ENCODE measurements at places on chromosomes 6 and 20. TPM values are rescaled to one million over a fixed set of nuclear protein-coding genes. Genes with fewer than 3 reads are reported as not detected.

The ADGRF5 gene
- 8.0 TPM for total RNA-seq

The RAET1L gene
- not detected for total RNA-seq

DNA sequence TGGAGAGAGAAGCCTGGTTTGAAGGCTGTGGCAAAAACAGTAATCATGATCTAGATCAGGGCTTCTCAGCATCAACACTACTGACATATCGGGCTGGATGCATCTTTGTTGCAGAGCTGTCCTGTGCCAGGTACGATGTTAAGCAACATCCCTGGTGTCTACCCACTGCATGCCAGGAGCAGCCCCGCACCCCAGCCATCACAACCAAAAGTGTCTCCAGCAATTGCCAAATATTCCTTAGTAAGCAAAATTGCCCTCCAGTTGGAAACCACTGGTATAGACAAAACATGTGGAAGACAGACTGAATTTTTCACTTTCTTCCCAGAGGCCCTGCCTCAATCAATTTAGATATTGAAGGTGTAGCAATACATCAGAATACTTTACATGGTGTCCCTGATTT is 147.6 kb upstream of the NRN1 start:
- no peak for DNase-seq

GRCh38 chr6:149586149-149586548 is 20.0 kb downstream of the GINM1 start:
- DNase-seq: no peak

DNA sequence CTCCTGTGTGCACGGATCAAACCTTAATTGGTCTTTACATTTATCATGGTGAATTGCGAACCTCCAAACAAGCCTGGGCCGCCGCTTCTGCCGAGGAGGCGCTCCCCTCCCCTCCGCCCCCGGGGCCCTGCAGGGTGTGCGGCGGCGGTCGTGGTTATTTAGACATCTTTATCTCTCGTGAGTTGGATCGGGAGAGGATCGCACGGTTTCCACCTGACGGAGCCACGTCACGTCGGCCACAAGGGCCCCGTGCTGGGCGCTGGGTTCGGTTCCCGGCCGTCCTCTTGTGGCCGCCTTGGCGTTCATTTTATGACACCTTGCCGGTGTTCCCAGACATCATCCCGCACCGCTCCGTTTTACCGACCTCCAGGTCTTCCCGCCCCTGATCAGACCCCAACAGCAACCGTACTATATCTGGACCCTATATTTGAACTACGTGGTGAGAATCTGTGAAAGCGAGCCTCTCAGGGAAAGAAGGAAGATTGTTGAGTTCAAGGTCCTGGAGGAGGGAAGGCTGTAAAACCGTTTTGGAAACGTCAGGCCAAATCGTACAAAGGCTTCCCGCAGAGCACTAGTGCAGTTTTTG is 1.3 kb upstream of the CNR1 start:
- DNase-seq: peak; percentile 48

DNA sequence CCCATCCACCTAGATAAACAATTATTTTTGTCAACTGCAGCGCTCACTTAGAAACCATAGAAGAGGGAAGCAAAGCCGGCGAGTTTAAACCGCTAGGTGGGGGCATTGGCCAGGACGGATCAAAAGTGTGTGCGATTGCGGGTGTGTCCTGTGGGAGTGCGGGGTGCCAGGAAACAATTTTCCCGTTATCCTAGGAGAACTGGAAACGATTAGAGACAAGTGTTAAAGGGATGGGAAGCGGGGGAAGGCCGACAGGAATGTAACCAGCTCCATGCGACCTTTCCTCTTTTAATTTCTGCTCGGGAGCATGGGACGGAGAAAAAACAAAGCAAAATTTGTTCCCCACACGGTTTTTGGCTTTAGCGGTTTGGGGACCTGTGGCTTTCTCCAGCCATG is 2.8 kb upstream of the HTR1B start:
- no peak for DNase-seq

DNA sequence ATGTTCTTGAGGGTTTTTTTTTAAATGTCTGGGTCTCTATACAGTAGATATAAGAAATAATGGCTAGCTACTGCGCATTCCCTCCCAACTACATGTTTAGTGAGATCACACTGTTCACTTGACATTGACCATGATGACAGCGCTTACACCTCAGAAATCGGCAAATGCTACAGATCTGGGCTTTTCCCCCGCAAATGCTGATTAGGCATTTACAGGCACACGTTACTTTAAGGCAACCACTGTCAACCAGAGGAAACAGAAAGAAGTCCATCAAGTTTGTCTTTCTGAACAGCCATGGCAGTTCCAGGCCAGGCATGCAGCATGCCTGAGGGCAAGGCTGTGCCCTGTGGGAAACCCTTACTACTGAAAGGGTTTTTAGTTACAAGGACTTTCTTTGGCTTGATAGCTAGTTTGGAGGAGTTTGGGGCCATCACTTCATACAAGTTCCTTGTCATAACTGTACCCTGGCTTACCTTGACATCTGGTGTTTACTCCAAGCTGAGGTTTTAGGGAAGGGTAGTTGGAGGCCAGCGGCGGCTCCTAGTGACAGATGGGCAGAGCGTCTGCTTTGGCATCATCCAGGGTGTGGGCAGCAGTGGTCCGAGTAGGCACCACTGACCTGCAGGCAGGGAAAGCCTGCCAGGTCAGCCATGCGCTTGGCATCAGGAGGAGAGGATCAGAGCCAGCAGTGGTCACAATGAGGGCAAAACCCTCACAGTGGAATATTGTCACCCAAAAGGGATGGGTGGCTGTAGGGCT is 43.0 kb downstream of the CFAP61 start:
- DNase-seq: peak; percentile 31

GRCh38 chr20:25061103-25061799 is 3.3 kb upstream of the ACSS1 start:
- DNase-seq: no peak

DNA sequence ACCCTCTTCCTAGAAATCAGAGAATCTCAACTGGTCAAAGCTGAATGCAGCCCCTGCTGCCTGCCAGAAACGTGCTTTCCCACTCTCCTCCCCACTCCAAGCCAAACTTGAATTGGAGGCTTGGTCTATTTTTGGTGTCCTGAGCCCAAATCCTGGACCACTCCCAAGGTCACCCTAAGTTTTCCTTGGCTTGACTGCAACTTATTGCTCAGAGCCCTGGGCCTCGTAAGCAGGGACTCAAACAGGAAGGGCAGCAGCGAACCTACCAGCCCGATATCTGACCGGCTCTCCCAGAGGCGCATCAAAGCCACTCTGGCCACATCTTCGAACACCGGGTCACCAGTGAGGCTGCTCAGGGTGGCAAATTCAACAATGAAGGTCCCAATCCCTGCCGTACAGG is 12.7 kb downstream of the EDEM2 start:
- no peak for DNase-seq

The CAP2 gene
- 13.8 TPM for total RNA-seq

GRCh38 chr6:73506246-73506645 is 14.6 kb downstream of the EEF1A1 start:
- no peak for DNase-seq

The CST4 gene
- not detected for total RNA-seq

DNA sequence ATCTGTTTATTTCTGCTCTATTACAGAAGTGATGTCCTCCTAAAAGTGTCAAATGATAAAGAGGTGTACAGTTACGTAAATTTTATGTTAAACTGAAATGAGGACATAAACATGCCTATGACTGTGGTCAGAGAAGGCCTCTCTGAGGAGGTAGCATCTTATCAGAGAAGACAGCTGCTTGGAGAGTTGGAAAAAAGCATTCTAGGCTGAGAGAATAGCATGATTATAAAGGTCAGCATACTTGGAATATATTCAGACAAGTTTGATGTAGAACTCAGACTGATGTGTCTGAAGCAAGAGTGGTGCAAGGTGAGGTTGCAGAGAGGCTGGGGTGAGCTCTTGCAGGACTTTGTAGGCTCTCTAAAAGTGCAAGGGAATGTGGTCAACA is 3.1 kb upstream of the PCNA start:
- no peak for DNase-seq

DNA sequence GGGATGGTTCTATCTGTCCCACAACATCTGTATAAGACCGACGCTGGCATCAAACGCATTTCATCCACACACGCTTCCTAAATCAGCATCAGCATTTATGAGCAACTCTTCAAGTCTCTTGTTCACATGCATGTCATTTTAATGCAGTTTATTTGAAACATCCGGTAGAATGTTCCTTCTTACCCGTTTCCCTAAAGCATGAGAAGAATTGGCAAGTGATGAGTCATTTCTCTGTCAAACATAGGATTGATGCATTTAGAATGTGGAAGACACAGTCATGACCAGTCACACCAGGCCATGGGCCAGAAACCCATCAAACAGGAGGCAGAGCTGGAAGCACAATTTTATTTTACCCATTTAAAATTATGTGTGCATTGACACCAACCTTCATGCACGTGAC is 122.8 kb downstream of the UST start:
- DNase-seq: no peak

DNA sequence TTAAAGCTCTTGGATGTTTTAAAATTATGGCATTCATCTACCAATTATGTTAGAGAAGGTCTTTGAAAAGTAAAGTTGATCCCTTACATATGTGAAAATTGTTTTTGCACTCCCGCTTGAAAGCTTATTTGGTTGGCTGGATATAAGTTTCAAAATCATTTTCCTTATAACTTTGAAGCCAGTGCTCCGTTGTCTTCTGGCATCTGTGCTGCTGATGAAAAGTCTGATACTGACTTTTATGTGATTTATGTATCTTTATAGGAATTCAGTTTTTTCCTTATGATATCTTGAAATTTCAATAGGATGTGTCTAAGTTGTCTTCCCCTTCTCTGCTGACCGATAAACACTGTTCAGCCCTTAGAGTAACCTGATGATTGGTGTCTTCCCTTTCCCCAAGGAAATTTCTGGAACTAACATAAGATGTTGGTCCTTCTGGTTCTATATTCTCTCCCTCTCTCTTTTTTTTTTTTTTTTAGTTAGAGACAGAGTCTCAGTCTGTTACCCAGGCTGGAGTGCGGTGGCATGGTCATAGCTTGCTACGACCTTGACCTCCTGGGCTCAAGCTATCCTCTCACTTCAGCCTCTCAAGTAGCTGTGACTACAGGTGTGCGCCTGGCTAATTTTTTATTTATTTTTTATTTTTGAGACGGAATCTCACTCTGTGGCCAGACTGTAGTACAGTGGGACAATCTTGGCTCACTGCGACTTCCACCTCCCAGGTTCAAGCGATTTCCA is 12.7 kb downstream of the PANK2 start:
- DNase-seq: no peak

- DNase-seq: no peak
Observed at GRCh38 chr6:169213814-169214520, 39.7 kb downstream of the THBS2 start.

The PTK6 gene
- total RNA-seq: not detected

The TSBP1 gene
- total RNA-seq: not detected

DNA sequence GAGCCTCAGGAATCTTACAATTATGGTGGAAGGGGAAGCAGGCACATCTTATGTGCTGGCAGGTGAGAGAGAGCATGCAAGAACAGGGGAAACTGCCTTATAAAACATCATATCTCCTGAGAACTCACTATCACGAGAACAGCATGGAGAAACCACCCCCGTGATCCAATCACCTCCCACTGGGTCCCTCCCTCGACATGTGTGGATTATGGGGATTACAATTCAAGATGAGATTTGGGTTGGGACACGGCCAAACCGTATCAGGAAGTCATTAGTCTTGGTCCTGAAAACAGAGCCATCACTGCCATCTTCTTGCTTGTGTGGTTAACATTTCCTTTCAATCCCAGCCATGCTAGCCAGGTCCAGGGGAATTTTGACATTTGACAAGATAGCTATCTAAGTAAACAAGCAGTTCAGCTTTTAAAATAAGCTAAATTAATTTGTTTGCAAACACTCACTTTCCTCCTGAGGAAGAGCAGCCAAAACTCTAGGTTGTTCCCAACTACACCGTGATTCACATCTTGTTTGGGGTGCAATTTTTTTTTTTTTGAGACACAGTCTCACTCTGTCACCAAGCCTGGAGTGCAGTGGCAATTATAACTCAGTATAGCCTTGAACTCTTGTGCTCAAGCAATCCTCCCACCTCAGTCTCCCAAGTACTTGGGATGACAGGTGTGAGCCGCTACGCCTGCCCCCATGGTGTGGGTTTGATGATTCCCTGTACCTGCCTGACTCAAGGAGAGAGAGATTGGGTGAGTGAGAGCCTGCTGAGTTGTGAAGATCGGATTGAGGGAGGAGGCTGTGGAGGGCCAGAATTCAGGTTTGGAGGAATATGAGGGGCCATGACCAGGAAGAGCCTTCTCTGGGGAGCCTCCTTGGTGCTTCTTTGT is 13.0 kb upstream of the PPP1R14C start:
- no peak for DNase-seq

The SLC17A5 gene
- total RNA-seq: 19.1 TPM

- no peak for DNase-seq
Observed at GRCh38 chr20:16486532-16486931, 86.7 kb downstream of the KIF16B start.

The PERP gene
- total RNA-seq: 1.4 TPM

The TAAR1 gene
- not detected for total RNA-seq

- no peak for DNase-seq
Observed at GRCh38 chr6:37221585-37222124, 35.9 kb upstream of the TBC1D22B start.

DNA sequence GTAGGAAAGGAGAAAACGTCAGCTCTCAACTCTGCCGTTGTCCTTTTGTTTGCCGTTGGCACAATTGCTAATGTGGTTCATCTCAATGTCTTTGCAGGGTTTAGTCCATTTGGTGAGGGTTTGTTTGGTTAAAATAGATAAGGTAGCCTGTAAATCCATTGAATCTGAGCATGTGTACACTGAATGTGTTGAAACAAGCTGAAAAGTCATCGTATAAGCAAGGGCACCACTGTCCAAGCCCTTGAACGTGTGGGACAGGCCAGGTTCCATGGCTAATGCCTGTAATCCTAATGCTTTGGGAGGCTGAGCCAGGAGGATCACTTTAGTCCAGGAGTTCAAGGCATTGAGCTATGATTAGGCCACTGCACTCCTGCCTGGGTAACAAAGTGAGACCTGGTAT is 224.7 kb upstream of the PLCB4 start:
- no peak for DNase-seq

- DNase-seq: no peak
Observed at GRCh38 chr6:30862156-30862875, 22.0 kb upstream of the DDR1 start.

The HLA-DOA gene
- 1.1 TPM for total RNA-seq

The PPIL4 gene
- 33.9 TPM for total RNA-seq

The MEP1A gene
- total RNA-seq: 0.09 TPM

DNA sequence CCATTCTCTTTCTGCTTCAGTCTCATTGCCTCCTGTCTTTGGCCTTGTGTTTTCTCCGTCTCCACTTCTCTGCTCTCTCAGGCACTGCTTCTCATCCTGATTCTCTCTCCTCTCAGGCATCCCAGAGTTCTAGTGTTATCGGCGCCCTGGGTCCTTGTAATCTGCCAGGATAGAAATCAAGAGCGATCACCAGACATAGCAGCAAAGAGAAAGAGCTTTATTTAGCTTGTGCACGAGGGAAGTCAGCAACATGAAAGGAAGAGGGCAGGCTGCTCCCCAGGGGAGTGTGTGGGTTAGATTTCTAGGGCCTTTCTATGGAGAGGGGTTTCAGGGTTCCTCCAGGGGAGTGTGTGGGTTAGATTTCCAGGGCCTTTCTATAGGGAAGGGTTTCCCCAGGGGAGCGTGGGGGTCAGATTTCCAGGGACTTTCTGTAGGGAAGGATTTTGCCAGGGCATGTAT is 32.5 kb downstream of the SUN5 start:
- no peak for DNase-seq

- no peak for DNase-seq
Observed at GRCh38 chr20:36421641-36422040, 115.5 kb downstream of the DLGAP4 start.

GRCh38 chr6:155158030-155158843 is 105.6 kb upstream of the CLDN20 start:
- no peak for DNase-seq

The PREX1 gene
- 55.3 TPM for total RNA-seq

The FERMT1 gene
- 1.1 TPM for total RNA-seq

Measured in cerebellum (tissue), 4 donors.